ENCODE measurements at places on chromosomes 5 and 9.

DNA sequence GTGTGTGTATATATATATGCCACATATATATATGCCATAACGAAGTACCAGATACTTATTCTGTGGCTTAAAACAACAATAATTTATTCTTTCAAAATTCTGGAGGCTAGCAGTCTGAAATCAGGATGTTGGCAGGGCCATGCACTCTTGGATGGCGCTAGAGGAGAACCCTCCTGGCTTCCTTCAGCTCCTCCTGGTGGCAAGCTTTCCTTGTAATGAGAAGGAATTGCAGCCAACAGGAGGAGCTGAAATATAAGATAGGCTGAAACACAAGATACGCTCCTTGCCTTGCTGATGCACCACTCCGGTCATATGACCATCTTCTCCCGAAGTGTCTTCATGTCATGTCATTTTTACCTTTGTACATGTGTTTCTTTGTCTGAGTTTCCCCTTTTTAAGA lies 368.1 kb upstream of the CTNND2 start:
- no peak for DNase-seq

GRCh38 chr5:111163000-111163399 lies 61.2 kb upstream of the CAMK4 start:
- DNase-seq, result no peak

- DNase-seq, result no peak
Measured at GRCh38 chr9:83471241-83471640, 67.0 kb downstream of the FRMD3 start.

GRCh38 chr9:696332-697323 lies 144.9 kb upstream of the DMRT1 start:
- no peak for DNase-seq

- no peak for DNase-seq
Measured at GRCh38 chr5:93675460-93676450, 65.6 kb downstream of the POU5F2 start.

DNA sequence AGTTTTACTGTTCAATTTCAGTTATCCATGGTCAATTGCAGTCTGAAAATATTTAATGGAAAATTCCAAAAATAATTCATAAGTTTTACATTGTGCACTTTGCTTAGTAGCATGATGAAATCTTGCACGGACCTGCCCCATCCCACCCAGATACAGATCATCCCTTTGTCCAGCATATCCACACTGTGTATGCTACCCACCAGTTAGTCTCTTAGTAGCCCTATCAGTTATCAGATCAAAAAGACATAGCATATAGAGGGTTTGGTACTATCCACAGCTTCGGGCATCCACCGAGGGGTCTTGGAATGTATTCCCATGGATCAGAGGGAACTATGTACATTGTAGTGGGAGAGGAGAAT lies 97.7 kb downstream of the SLC44A1 start:
- DNase-seq, result no peak

Measured in activated CD4-positive, alpha-beta memory T cell treated with anti-CD3 and anti-CD28 coated beads, Interleukin-2, amount 10 ng/mL, durations not matched to agents 7 days and 5 days (primary cell).